ENCODE measurements at places on chromosomes 16 and 17.

- no peak for DNase-seq
These were observed 48.5 kb upstream of the HS3ST2 start for GRCh38 chr16:22765479-22765878.

- peak; percentile 77 for DNase-seq
These were observed 621 bp upstream of the CSHL1 start for GRCh38 chr17:63911657-63912100.

- DNase-seq, result no peak
These were observed 23.9 kb upstream of the LITAF start for GRCh38 chr16:11610580-11610979.

GRCh38 chr17:43949781-43950180 is 4.0 kb downstream of the PYY start:
- no peak for DNase-seq

DNA sequence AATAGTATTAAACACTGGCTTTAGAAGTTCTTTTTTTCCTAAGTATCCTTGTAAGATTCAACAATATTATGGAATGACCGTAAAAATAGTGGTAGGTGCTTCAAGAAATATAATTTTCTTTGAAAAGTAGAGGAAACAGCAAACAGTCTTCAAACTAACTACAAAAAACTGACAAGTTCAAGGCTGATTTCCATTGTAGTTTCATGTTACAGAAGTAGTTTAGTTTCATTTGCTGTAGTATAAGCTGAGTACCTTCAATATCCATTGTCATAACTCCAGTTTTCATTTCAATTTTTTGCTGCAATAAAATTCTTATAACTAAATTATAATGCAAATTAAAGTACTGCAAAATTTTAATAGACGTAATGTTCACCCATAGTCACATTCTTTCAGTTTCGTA is 19.3 kb downstream of the PHKB start:
- DNase-seq, result no peak
